Mucosa of gallbladder (tissue), 1 donor: ENCODE measurements at places on chromosomes 3 and 15. TPM values are rescaled to one million over a fixed set of nuclear protein-coding genes. Genes with fewer than 3 reads are reported as not detected.

GRCh38 chr3:46705022-46705530 is 3.9 kb downstream of the TMIE start:
- peak; percentile 75 for DNase-seq

The LRRN1 gene
- 33.0 TPM for total RNA-seq

GRCh38 chr15:98442901-98443300 is 205.4 kb upstream of the IGF1R start:
- no peak for DNase-seq

The FEZF2 gene
- total RNA-seq, result not detected

The PRSS50 gene
- 0.17 TPM for total RNA-seq
